ENCODE measurements at places on chromosomes 5 and 9. TPM values are rescaled to one million over a fixed set of nuclear protein-coding genes. Genes with fewer than 3 reads are reported as not detected.
A peak's percentile ranks its signal among the peaks of the same experiment; 100 is the strongest.

Gene DMRT3
- total RNA-seq, result 0.33 TPM

Gene WHRN
- total RNA-seq, result 2.4 TPM

Gene CDH9
- not detected for total RNA-seq

Gene CD74
- 392 TPM for total RNA-seq

Gene SLC2A8
- total RNA-seq, result 17.7 TPM

Gene PTBP3
- 30.6 TPM for total RNA-seq

- H3K4me1 ChIP-seq, result no peaks in the 10 kb centered on the region
- peaks cover 11% of the 10 kb centered on the region for H3K36me3 ChIP-seq
- no peaks in the 10 kb centered on the region for H3K27me3 ChIP-seq
Measured at GRCh38 chr9:114363424-114363823, 24.4 kb downstream of the AKNA start.

DNA sequence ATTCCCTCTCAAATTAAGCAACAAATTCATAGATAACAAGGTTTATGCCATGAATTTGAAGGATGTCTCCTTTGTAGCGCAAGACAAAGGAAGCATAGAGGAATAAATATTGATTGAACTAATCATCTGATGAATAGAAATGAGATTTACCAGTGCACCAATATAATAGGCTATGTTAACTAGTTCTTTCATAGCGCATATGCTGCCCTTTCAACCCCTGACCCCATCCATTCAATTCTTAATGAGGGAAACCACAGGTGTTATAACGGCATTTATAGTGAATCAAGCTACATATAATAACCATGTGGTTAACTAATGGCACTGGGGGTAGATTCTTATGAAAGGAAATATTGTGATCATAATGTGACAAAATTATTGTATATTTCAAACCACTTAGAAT lies 6.5 kb downstream of the RORB start:
- H3K4me1 ChIP-seq, result no peaks in the 10 kb centered on the region
- H3K4me3 ChIP-seq, result no peak overlapping the region
- no peaks in the 10 kb centered on the region for H3K36me3 ChIP-seq
- H3K27me3 ChIP-seq, result no peaks in the 10 kb centered on the region
- no peak for DNase-seq

DNA sequence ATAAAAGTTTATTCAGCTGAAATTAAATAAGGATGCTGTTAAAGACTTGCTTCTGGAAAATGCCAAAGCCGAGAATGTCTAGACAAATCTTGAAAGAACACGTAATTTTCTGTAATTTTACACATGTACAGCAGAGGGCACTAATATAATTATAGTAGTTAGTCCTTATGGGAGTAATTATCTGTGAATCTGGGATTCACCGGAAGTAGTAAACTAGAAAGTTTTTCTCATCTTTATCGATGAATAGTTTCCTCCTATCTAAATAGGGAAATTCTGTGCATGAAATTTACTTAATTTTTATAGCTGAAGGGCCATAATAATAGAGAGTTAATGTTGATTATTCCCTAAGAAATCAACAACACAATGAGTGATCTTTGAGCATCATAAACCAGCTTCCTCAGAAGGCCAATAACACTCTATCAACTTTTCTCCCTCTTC lies 18.4 kb upstream of the CNTLN start:
- H3K4me1 ChIP-seq, result no peaks in the 10 kb centered on the region
- no peak for DNase-seq
- no peak overlapping the region for H3K27ac ChIP-seq
- H3K4me3 ChIP-seq, result no peak overlapping the region

DNA sequence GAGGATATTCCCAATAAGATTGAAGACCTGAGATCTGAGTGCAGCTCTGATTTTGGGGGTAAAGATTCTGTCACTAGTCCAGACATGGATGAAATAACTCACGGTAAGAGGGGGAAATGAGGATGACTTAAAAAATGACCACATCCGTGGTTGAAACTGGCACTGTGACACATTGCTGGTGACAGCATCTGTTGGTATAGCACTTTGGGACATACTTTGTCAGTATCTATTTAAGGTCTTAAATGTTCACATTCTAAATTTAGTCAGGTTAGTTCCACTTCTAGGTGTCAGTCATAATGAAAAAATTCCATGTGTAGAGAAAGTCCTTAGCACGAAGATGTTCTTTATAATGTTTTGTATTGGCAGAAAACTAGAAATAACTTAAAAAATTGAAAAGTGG lies 70.9 kb downstream of the GAPVD1 start:
- H3K4me3 ChIP-seq, result no peak overlapping the region
- DNase-seq, result no peak
- no peaks in the 10 kb centered on the region for H3K27me3 ChIP-seq

GRCh38 chr5:53825926-53826325 lies 265.5 kb downstream of the NDUFS4 start:
- H3K27me3 ChIP-seq, result no peaks in the 10 kb centered on the region
- no peak overlapping the region for H3K27ac ChIP-seq
- DNase-seq, result no peak
- H3K36me3 ChIP-seq, result no peaks in the 10 kb centered on the region
- H3K4me3 ChIP-seq, result no peak overlapping the region

GRCh38 chr9:77753180-77753579 lies 105.1 kb upstream of the GNA14 start:
- H3K36me3 ChIP-seq, result no peaks in the 10 kb centered on the region
- H3K27ac ChIP-seq, result no peak overlapping the region
- DNase-seq, result no peak
- H3K4me1 ChIP-seq, result no peaks in the 10 kb centered on the region

- no peaks in the 10 kb centered on the region for H3K27me3 ChIP-seq
- H3K4me3 ChIP-seq, result no peak overlapping the region
- H3K4me1 ChIP-seq, result no peaks in the 10 kb centered on the region
- no peak for DNase-seq
- H3K36me3 ChIP-seq, result no peaks in the 10 kb centered on the region
Measured at GRCh38 chr9:73423891-73424290, 272.2 kb downstream of the ANXA1 start.

DNA sequence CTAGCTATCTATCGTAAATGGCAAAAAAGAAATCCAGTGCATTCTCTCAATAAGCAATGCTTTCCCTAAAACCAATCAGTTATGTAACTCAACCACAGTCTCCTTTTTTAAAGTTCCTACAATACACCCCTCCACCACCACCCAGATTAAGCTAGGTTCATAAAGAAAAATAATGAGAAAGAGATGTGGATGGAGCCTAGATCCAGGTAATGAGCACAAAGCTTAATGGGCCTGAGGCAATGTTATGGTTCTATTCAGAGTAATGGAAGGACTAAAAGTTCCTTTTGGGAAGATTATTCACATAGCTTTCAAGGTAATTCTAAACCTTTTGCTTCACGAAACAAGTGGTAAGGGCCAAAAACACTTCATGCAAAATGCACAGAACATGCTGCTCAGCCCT lies 113.5 kb downstream of the MPDZ start:
- H3K27ac ChIP-seq, result no peak overlapping the region
- H3K27me3 ChIP-seq, result no peaks in the 10 kb centered on the region
- H3K4me1 ChIP-seq, result no peaks in the 10 kb centered on the region

DNA sequence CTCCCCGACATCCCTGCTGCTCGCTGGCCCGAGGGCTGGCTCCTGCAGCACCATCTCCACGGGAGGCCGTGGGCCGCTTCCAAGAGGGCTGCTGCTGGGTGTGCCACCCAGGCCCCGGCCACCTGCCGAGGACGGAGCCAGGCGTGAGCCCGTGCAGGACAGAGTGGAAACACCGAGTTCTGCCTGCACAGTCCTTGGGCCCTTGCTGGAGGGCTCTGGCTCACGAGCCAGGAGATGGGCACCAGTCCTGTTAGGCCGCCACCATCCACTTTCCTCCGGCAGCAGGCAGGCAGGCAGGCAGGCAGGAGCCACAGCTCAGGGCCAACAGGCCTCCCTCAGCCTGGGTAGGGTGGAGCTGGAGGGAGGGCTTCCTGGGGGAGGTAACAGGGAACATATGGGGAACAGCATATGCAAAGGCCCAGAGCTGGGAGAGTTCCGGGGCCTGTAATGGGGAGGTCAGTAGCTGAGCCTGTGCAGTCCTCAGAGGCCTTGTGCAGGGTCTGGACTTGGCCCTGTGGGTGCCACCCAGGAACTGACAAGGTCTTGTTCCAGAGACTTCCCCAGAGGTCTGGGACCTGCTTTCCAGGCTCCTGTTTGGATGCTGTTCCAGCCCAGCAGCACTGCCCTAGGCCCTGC lies 31.9 kb downstream of the RXRA start:
- peak overlapping the region; percentile 91 for H3K27ac ChIP-seq
- no peaks in the 10 kb centered on the region for H3K27me3 ChIP-seq
- H3K36me3 ChIP-seq, result no peaks in the 10 kb centered on the region
- no peak for DNase-seq

DNA sequence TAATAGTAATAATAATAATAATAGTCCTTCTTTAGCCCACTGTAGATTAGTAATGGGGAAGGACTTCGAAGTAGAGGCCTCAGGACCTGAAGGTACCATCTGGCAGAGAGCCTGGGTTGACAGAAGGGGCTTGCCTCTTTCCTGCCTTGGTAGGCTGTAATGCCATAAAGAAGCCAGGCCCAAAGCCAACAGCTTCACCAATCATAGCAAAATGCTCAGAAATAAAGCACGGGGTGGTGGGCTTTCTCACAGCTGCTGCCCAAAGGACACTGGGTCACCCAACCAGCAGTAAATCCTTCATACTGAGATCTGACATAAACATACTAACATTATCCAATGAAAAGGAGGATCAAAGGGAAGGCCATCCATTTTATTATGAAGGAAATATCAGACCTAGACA lies 70.7 kb downstream of the SUSD1 start:
- H3K4me3 ChIP-seq, result no peak overlapping the region
- H3K4me1 ChIP-seq, result no peaks in the 10 kb centered on the region
- H3K27me3 ChIP-seq, result no peaks in the 10 kb centered on the region
- no peaks in the 10 kb centered on the region for H3K36me3 ChIP-seq

DNA sequence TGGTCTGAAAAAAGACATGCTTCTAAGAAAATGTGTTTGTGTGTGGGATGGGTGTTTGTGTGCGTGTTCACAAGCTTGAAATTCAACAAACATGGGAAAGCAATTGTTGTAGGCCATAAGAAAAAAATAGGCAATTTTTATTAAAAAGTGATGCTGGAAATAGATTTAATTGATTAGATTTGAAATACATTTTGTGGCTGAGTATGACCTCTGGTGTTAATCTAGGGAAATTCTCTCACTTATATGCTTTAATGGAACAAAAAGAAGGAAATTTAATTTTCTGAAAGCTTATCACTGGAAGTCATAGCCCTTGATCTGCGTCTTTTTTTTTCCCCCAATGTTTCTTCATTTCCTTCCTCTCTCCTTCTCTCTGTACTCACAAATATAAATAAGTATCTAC lies 3.5 kb upstream of the KCNN2 start:
- no peak overlapping the region for H3K27ac ChIP-seq
- DNase-seq, result no peak
- H3K36me3 ChIP-seq, result no peaks in the 10 kb centered on the region
- peaks cover 43% of the 10 kb centered on the region for H3K27me3 ChIP-seq
- no peaks in the 10 kb centered on the region for H3K4me1 ChIP-seq

DNA sequence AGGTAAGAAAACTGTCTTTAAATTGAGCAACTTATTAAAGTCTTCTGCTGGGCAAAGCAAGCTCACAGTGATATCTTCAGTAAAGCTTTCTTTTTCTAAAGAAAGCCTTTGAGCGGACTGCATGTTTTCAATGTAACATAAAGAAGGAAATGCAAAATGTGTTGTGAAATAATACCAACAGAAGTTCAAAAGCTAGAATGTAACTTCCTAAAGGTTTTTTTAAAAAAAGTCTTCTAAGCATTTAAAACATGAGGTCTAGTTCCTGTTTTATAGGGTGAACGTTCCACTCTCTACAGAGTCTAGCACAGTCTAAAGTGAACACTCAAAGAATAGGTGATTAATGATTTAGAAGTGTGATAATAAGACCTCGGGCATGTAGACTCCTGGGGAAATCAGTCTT lies 62.9 kb downstream of the DENND1A start:
- no peaks in the 10 kb centered on the region for H3K4me1 ChIP-seq
- no peaks in the 10 kb centered on the region for H3K36me3 ChIP-seq
- no peak overlapping the region for H3K4me3 ChIP-seq
- H3K27ac ChIP-seq, result no peak overlapping the region

GRCh38 chr9:4686112-4686511 lies 6.7 kb downstream of the CDC37L1 start:
- H3K4me3 ChIP-seq, result no peak overlapping the region
- no peaks in the 10 kb centered on the region for H3K27me3 ChIP-seq
- no peak overlapping the region for H3K27ac ChIP-seq
- peaks cover 3% of the 10 kb centered on the region for H3K36me3 ChIP-seq

DNA sequence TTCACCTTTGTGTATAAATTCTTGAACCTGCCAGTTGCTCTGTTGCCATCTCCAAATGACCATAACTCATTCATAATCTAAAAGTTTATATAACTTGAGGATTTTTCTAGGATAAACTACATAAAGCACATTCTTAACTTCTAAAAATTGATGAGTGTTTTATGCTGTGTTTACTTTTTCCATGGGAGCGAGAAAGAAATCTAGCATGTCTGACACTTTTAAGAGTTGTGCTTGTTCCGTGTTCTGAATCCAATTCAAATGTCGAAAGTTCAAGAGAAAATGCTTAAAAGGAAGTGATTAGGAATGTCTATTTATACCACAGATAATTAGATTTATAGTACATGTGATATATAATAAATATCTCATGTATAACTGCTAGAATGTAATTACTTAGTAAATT lies 154.4 kb downstream of the DEPDC1B start:
- no peak overlapping the region for H3K27ac ChIP-seq
- H3K36me3 ChIP-seq, result no peaks in the 10 kb centered on the region
- no peaks in the 10 kb centered on the region for H3K4me1 ChIP-seq

DNA sequence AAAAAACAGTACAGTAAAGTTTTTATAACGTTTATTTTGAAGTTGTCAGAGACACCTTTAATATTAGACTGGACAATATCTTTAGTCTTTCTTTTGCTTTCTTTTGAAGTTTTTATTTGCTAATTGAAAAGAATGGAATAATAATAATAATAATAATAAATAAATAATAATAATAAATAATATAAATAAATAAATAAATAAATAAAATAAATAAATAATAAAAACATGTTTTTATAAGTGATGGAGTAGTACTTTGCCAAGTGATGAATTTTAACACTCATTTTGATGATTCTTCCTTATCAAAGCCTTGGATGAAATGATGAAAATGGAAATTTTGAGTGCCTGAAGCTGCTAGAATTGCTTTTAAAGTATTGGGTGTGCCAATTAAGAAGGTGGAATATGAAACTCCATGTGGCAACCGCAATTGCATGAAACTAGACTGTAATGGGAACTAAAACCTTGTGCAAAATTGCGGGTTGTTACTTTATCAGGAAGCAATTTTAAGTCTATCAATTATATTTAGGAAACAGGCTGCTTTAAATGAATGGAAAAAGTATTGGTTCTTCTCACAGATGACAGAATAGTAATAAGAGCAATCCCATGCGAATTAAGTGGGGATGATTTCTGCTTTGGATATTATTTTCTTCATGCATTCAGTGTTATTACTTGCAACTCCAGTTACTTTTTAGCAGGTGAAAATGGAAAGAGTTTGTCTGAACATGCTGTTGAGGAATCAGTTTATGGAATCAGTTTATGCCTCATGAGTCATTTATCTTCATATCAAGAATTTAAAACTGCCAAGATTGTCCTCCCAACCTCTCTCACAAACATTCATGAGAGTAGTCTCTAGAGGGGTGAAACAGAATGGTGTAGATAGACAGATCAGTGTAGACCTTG lies 4.6 kb downstream of the ANXA1 start:
- DNase-seq, result no peak
- H3K4me3 ChIP-seq, result peak overlapping the region; percentile 12
- peaks cover 2% of the 10 kb centered on the region for H3K36me3 ChIP-seq
- H3K27me3 ChIP-seq, result no peaks in the 10 kb centered on the region
- H3K27ac ChIP-seq, result peak overlapping the region; percentile 19
- H3K4me1 ChIP-seq, result no peaks in the 10 kb centered on the region
